Urothelium cell line (cell line): ENCODE measurements at places on chromosomes 1 and 21.

DNA sequence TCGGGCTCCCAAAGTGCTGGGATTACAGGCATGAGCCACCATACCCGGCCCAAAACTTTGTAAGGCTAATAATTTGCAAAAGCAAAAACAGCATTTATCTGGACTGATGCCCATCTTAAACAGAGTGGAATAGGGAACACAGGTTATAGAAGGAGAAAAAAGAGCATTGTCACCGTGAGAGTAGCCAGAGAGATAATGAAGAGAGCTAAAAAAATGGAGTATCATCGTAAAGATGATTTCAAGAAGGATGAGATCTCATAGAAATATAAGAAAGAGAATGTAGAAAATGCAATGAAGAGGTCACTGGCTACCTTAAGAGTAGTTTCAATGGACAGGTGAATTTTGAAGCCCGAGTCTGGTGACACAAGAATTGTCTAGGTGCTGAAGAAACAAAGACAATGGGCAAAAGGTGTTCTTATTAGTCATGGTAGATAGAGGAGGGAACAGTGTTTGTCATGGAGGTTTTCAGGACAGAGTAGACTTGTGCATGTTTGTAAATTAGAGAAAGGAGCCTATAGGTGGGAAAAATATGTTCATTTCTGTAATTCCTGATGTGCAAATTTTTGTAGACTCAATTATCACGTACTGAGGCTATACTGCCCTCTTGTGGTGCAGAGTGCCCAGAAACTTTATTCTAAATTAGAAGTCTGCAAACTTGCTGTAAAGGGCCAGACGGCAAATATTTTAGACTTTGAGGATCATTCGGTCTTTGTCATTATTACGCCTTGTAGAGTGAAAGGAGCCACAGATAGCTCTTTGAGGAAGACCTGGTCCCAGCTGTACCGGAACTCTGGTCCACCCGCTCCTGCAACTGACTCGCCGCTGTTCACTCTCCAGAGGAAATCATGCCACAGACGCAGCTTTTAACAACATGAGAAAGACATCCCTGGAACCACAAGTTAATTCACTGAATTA, 8.1 kb upstream of the TMEM183A start:
- peak; percentile 32 for DNase-seq

GRCh38 chr1:9855186-9855585, 31.4 kb upstream of the CLSTN1 start:
- DNase-seq = no peak

GRCh38 chr1:210239349-210240111, 6.9 kb downstream of the SERTAD4 start:
- DNase-seq = no peak

- DNase-seq = no peak
Observed at GRCh38 chr1:117368116-117369108, 1.2 kb downstream of the MAN1A2 start.

- DNase-seq = no peak
Observed at GRCh38 chr21:44534688-44535087, 5.3 kb downstream of the KRTAP10-1 start.
